Ureter (tissue), 1 donor: ENCODE measurements at places on chromosomes 5 and 9. TPM values are rescaled to one million over a fixed set of nuclear protein-coding genes. Genes with fewer than 3 reads are reported as not detected.
A peak's percentile ranks its signal among the peaks of the same experiment; 100 is the strongest.

DNA sequence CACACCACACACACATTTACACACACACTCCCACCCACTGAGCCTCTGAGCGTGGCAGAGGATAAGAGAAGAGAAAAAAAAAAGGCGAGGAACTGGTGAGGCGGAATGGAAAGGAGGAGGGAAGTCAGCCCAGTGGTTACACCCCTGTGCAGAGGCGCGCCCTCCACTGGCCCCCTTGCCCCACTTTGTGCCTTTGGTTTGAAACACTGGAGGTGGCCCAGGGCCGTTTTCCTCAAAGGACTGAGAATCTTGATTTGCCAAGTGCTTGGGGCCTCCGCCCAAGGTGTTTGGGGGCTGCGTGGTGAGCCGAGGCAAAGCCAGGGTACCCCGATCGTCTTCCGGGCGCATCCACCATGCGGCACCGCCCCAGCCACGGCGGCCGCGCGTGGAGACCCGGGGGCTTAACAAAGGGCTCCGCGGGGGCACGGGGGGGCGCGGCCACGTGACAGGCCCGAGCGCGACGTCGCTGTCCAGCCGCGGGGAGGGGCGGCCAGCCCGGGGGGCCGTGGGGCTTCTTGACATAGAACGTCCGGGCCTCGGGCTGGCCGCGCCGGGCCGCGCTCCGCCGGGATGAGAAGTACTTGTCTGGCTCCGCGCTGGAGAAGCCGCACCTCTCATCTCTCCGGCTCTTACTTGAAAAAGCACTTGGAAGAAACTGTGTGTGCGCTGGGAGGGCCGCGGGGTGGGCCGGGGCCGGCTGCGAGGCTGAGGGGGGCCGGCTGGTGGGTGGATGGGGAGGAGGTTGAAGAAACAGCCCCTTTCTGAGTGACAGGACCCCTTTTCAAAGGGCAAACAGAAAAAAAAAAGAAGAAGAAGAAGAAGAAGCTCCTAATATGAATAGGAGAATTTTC is 21.0 kb downstream of the NR2F1 start:
- no peak for DNase-seq

DNA sequence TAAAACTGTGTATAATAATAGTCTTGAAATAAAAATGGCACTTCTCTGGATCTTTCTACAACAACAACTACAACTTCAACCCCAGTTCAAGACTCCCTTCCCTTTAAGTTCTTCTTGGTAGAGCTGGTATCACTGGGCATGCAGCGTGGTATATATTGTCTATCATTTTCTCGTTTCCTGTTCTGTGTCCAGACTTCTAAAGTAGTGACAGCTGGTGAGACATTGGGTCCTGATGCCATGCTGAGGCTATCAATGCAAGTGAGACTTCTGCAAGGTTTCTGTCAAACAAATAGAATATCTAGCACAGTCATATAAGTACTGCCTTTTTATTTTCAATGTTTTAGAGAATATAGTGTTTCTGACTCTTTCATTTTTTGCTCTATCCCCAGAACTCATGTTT is 123.0 kb upstream of the GRIN3A start:
- DNase-seq = no peak

DNA sequence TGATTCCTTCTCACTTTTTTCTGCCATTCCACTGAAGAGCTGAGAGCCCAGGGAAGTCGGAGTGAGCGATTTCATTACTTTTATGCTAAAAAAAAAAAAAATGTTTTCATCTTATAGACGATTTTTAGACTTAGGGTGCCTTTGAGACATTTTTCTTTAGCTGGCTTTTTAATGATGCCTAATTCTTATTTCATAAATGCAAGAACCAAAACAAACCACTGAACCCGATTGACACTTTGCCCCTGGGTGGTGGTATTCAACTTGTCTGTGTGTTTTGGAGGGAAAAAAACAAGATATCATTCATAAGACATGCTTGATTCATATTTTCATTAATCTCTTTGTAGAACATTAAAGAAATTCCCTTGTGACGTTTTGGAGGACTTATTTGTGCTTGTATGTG is 2.4 kb downstream of the TLE4 start:
- no peak for DNase-seq

GRCh38 chr5:126007841-126008240 is 415.4 kb upstream of the GRAMD2B start:
- DNase-seq = no peak

DNA sequence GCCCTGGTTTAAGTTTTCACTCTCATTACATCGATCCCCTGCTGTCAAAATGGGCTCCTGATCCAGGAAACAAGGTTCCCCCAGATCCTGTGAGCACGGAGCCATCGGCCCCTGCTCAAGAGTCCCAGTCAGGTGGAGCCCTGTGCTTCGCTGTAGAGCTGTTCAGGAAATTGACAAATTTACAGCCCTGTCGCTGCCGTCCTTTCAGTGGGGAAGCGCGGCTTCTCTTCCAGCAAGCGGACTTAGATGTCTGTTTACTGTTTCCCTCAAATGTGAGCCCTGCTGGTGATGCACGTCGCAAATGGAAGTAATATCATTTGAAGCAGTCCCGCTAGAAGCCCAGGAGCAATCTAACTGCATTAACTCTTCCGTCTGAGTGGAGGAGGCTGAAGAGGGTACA is 760.9 kb upstream of the WWC1 start:
- no peak for DNase-seq

DNA sequence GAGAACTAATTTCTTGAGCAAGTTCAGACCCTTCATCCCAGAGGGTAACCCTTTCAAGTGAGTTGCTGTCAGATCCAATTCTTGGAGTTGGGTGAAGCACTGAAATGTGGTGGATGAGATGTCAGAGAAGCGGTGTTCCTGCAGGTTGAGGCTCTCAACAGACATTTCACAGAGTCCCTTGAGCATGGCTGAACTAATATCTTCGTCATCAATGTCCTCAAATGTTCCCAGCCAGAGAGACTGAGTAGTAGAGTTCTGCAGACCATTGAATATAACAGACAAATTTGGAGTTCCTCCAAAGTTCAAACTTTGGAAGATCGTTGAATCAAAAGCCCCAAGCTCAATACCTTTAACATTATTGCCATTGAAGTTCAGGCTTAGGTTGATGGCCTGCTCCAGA is 12.7 kb downstream of the CD180 start:
- DNase-seq = no peak

- DNase-seq = no peak
These were observed 77.4 kb downstream of the VAV2 start for GRCh38 chr9:133914442-133915342.

GRCh38 chr9:118640836-118641560 is 728.2 kb downstream of the BRINP1 start:
- DNase-seq = no peak

DNA sequence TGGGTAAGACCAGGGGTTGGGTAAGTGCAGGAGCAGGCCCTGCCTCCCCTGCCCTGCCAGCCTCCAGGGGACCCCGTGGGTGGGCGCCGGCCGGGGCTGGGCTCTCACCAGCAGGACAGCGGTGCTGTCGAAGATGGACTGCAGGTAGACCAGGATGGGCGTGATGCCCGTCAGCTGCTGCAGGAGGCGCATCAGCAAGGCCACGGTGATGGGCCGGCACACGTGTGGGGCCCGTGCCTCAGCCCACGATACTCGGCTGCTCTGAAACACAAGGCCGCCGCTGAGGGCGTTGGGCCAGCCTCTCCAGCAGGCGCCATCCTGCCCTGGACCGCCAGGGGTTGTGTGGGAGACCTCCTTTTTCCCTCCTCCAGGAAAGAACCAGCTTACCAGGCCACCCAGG is 4.0 kb downstream of the SLC2A6 start:
- DNase-seq = no peak

DNA sequence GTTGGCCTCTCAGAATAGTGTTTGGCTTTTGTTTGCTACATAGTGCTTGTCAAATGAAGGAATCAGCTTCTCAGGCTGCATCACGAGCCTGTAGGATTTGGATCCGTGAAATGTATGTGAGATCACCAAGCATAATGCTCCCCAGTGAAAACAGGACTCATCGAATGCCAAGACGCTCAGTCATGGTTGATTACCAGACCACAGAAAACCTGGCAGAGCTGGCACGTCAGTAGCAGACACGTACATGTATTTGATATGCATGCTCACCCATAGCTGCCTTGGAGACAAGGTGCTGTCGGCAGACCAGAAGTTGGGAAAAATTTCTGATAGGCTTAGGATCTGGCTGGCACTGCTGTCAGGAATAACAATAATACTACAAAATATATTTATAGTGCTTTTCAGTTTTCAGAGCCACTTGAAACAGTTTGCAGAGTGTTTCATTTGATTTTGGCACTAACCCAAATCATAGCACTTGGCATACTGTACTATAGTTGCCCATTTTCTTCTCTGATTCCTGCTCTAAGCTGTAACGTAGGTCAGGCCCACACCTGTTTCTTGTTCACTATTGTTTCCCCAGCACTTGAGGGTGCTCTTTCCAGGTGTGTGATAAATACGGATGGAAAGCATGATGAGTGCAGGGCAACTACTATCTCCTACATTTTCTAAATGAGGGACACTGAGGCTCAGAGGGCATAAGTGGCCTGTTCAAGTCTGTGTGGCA is 226.1 kb downstream of the NR3C1 start:
- no peak for DNase-seq

DNA sequence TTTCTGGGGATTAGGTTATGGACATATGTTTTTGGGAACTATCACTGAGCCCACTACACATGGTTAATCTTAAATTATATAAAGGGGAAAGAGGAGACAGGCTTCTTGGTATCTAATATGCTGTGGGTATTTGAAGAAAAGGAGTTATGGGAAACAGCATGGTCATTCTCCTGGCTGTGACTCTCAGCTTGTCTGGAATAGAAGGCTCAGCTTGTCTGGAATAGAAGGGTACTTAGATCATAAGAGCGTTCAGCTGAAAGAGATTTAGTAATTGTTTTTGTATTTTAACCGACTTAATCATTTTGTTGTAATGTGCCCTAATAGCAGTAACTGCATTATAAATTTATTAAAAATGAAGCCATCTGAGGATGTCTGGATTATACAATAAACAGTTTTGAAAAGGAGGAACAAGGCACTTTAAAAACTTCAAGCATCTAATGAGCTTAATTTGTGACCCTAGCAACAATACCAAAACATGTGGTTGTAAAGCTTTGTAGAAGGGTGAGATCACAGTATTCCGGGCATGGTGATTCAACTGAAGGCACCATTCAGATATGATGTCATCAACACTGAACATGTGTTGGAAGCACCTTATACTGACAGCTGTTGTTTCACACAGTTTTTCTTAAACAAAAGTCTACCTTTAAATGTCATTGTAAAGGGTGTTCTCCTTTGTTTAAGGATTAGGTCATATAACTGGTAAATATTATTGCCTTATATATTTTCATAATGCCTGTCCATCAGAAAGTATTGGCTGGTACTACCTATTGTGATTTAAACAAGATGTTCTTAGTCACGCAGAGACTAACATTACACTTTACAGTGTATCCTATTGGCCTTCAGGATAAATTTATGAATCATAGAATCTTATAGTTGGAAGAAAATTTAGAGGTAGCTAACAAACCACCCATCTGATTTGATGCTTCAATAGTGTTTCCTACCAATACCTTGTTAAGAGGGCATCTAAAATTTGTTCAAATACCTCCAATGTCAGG is 2174.1 kb upstream of the WWC1 start:
- no peak for DNase-seq

- DNase-seq = peak; percentile 71
These were observed at the start of gene FBP1 for GRCh38 chr9:94639061-94639998. Gene FBP1 (minus strand): TSS chr9:94639518. CDS start chr9:94639310, 208 bp downstream.

The SLC23A1 gene
- total RNA-seq = 0.65 TPM

The ANKRD55 gene
- 0.34 TPM for total RNA-seq

The OBP2B gene
- not detected for total RNA-seq

The JAK2 gene
- total RNA-seq = 19.9 TPM

The TAS2R1 gene
- not detected for total RNA-seq
